ENCODE measurements at places on chromosomes 6 and 20.

GRCh38 chr6:68126089-68126749 is 508.9 kb upstream of the ADGRB3 start:
- DNase-seq, result no peak

DNA sequence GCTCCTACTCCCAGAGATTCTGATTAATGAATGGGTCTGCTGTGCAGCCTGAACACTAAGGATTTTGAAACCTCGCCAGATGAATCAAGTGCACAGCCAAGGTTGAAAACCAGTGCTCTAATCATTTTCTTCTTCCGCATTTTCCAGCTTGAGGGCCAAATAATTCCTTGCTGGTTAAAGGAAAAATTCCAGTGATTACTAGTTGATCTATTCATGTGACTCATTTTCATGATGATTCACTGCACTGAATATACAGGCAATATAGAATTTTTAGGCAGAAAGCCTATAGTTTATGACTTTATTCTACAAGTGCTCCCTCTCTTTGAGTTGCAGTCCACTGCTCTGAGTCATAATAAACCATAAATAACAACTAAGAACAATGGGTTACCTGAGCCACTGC is 80.6 kb upstream of the PROKR2 start:
- DNase-seq, result no peak

GRCh38 chr20:53642196-53643030 is 48.8 kb upstream of the ZNF217 start:
- DNase-seq, result no peak

DNA sequence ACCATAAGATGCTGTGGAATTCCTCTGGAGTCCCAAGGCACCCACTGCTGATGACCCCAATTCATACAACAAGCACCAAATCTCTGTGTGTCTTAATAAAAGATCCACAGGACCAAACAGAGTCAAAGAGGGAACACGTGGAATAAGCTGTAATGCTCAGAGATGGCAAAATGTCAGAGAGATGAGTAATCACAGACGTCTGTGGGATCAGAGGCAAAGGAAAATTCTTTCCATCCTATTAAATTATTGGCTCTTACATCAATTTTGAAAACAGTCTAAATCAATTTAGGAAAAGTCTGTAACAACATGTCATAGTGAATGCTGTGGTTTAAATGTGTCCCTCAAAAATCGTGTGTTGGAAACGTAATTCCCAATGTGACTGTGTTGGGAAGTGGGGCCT is 17.5 kb upstream of the SAMD3 start:
- no peak for DNase-seq

GRCh38 chr6:39203436-39204159 is 25.7 kb downstream of the KCNK5 start:
- no peak for DNase-seq

DNA sequence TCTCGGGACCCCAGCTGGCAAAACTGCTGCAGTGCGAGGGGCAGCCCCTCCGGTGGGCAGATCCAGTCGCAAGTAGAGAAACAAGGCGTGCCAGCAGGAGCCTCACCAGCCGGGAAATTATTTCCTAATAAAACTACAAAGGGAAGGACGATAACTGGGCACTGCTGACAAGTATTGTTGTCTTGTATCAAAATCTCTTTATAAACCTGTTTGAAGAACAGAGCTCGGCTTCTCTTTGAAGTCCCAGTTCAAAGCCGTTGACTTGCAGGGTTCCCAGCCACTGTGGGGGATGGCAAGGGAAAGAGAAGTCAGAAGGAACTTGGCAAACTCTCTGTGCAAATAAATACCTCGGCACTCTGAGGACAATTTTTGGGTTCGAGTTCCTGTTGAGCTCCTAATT is 504.5 kb downstream of the CD83 start:
- DNase-seq, result no peak

GRCh38 chr6:36986704-36987047 is 680 bp upstream of the MTCH1 start:
- DNase-seq, result no peak

DNA sequence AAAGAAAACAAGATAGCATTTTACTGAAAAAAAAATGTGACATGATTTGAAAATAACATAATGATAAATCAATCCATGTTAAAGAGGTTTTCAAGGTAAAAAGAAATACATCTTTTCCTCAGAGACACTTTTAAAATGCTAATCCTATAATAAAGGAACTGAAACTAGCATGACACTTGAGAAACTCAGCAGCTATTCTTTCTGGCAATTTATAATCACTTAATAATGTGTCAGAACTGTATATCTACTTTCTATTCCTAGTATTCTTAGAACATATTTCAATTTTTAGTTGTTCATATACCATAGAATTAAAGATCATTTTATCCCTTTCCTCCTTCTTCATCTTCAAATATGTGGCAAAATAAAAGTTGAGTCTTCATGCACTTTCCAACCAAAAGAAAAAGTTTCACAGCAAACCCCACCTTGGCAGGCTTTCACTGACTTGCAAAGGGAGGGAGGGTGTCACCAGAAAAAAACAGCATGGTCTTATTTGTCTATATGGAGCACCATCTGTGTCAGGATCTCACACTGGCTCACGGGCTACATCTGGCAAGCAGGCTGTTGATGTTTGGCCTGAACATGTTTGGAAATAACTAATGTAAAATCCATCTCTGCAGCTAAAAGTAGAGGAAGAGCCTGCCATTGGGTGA is 48.5 kb downstream of the FHL5 start:
- no peak for DNase-seq

DNA sequence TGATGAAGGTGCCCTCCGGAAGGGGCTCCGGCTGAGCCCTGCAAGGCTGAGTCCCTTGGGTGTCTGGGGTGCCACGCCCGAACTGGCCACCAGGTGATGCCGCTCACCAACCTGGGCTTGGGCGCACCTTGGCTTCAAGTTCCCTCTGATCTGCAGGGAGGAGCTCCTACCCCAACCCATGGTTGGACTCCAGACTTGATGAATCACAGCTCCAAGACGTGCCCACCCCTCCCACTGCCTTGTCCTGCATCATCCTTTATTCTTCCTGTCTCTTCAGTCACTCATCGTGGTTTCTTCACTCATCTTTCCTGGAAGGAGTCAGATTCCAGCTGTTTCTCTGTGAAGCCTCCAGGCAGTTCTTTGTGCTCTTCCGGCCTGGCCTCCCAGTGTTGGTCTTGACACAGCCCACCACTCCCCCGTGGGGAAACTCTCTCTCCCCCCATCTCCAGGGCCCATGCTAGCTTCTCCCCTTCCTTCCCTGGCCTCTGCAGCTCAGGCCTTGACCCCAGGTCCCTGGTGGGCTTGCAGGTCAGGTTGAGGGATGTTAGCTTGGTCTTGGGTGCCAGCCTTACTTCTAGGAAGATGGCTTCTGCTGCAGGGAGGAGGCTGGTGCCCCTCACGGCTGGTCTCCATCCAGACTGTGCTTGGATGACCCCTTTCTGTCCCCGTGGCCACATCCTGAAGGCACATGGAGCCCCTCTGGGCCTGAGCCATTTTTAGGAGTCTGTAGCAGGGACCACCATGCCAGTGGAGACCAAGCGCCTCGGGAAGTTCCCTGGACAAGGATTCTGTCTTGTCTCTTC is 2.6 kb upstream of the ZBP1 start:
- DNase-seq, result no peak

DNA sequence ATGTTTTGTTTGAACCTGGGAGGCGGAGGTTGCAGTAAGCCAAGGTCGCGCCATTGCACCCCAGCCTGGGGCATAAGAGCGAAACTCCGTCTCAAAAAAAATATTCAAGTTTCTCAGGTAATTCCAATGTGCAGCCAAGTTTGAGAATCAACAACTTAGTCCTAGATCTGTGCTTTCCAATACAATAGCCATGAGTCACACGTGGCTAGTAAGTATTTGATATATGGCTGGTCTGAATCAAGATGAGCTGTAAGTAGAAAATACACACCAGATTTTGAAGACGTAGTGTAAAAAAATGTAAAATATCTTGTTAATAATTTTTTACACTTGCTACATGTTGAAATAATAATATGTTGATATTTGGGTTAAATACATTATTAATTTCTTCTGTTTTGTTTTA is 35.0 kb upstream of the BTBD3 start:
- no peak for DNase-seq

- no peak for DNase-seq
These were observed 571.6 kb upstream of the JAG1 start for GRCh38 chr20:11245431-11245830.

- no peak for DNase-seq
These were observed 21.6 kb upstream of the GFOD1 start for GRCh38 chr6:13508711-13509705.

DNA sequence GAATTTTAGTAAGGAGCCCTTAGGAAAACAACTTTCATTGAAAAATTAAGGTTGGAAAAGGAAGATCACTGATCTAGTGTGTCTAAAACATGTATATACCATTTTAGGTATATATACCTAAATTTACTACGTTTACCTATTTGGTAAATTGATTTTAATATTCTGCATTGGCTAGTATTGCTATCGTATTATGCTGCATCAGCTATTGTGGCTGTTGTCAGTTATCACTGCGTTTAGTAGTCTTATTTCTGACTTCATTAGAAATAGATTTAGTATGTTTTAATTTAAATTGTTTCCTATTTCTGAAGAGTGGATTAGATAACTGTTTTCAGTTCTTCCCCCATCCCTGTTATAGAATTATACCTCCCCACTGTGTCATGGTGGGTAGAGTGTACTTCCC is 101.7 kb upstream of the ARG1 start:
- no peak for DNase-seq

- no peak for DNase-seq
These were observed 277.7 kb upstream of the JARID2 start for GRCh38 chr6:14968056-14968637.

DNA sequence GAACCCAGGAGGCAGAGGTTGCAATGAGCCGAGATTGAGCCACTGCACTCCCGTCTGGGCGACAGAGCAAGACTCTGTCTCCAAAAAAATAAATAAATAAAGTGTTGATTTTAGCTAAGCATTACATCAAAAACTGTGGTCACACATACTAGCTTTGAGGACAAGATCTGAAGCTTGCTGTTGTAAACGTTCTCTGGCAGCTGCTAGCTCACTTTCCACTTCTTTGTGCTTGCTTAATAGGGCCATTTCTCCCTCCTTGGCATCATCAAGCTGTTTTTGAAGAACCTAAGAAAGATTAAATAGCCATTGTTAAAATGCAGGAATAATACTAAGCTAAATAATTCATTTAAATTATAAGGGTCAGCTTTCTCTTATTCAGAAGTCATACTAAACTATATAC is 55.7 kb downstream of the FAM184A start:
- DNase-seq, result no peak

DNA sequence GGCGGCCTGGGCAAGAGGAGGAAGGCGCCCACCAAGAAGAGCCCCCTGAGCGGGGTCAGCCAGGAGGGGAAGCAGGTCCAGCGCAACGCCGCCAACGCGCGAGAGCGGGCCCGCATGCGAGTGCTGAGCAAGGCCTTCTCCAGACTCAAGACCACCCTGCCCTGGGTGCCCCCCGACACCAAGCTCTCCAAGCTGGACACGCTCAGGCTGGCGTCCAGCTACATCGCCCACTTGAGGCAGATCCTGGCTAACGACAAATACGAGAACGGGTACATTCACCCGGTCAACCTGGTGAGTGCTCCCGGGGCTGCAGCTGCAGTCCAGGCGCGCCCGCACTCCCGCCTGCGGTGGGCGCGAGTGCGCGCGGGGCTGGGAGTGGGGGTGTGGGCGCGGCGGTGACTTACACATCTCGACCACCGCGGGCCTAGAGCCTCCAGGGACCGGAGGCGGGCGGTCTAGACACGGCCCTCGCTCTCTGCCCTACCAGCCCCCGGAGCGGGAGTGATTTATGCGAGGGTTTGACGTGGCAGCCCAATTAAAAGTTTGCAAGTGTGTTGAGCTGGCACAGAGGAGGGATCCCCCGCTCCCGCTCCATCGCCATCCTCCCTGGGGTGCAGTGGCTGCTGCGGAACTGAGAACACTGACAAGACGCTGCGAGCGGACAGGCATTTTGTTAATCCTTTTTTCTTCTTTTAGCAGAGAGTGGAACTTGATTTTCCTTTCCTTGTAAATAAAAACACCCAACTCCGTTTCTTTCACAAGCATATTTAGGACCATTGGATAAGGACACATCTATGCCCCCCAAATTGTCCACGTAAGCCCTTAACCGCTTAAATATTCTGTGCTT is 867 bp downstream of the TCF21 start:
- no peak for DNase-seq

DNA sequence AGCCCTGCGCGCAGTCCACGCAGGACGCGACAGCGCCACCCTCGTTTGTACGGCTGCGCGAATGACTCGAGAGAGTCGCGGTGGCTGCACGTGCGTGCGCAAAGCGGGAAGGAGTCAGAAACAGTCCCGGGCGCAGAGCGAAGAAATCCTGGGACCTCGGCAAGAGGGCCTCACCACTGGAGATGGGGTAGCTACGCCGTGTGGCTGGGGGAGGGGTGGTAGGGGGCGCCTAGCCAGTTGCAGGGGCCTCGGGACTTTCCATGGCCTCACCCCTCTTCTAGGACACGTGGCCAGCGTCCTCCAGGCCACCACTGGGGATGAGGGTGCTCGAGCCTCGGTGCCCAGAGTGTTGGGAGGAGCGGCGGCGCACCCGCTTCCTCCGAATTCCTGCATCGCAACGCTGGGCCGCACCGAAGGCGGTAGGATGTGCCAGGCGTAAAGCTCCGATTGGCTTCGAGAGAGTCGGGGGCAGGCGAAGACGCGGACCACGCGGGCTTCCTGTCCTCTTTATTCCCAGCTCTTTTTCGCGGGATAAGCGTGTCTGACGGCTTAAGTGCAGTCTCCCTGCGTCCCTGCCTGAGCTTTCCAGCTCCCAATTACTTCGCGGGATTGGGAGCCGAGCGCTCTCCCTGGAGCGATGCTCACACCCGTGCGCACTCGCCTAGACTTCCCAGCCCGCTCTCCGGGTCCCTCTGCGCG is 38.7 kb downstream of the NCR2 start:
- DNase-seq, result no peak

DNA sequence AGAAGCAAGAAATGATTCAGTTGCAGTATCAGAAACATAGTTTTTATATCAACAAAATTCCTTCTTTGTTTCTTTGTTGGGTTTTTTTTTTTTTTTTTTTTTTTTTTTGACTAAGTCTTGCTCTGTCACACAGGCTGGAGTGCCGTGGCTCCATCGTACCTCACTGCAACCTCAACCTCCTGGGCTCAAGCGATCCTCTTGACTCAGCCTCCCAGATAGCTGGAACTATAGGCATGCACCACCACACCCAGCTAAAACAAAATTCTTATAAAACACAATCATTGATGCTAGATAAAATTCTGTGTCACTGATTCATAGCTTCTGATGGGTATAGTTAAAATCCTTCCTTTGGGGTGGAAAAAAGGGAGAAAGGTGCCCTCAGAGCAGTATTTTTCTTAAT is 110.3 kb upstream of the TNFAIP3 start:
- no peak for DNase-seq

DNA sequence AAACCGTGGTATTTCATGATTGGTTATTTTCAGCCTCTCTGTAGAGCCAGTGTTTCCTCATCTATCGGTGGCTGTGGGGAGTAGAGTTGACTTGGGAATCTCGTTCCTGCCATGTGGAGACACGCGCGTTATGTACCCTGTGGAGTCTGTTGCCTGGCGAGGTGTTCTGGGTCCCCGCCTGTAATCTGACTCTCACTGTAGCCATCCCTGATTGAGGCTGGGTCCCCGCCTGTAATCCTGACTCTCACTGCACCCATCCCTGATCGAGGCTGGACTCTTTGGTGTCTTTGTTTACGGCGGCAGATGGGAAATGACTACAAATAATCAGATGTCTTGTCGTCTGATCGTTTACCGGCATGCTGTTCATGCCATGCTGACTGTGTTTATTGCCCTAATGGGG is 153.9 kb downstream of the DTNBP1 start:
- DNase-seq, result no peak

- no peak for DNase-seq
These were observed 1.6 kb downstream of the UTRN start for GRCh38 chr6:144286503-144287393.
